NCI-H2081 (cell line): ENCODE measurements at places on chromosomes 13 and 19.

- no peak for DNase-seq
Observed at GRCh38 chr19:1754636-1755466, 1.5 kb downstream of the ONECUT3 start.

GRCh38 chr13:98039261-98039660 lies 85.8 kb downstream of the IPO5 start:
- no peak for DNase-seq

DNA sequence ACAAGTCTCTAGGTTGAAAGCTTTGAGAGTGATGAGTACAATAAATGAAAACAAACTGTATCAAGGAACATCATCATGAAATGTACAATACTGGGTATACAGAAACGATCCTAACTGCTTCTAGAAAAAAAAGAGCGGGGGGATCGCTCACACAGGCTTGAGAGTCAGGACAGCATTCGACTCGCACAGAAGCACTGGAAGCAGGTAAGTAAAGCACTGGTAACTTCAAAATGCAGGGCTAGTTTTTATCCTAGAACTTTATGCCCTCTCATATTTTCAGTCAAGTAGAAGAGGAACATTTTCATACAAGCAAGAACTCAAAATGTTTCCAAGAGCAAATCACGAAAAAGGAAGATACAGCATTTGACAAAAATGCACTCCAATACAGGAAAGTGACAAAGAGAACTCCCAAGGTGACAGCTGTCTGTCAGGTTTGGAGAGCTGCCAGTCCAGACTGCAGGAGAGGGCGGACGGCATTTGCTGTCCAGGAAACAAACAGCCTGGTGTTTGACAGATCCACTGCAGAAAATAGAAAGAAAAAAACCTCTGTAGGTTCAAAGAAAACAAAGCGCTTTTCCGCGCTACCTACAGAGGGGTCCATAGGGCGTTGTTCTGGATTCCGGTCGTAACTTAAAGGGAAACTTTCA lies 58.2 kb upstream of the XPO4 start:
- DNase-seq: peak; percentile 1

DNA sequence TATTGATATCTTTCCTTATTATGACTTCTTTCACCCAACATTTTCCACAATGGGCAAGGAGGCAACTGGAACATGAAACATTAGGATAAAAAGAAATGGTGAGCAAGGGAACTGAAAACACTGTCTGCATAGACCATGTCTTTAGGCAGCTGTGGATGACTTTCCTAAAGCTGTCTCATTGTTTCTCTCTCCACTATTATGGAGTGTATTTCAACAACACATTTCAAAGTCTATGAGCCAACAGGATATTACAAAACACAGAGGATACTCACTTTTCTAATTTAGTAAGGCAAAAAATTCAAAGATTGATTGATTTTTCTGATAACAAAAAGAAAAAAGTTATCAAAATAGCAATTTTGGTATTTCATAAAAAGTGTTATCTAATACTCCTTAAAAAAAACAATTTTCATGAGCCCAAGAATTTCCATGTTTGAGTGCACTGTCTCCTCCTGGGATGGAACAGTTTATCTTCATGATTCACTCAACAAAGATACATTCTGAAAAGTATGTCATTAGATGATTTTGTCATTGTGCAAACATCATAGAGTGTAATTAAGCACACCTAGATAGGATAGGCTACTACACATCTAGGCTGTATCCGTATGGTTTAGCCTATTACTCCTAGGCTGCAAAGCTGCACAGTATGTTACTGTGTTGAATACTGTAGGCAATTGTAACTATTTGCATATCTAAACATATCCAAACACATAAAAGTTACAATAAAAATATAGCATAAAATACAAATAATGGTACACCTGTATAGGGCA lies 1568.4 kb downstream of the SLITRK5 start:
- DNase-seq: no peak

- peak; percentile 87 for DNase-seq
Observed at GRCh38 chr13:37058910-37059847, at the start of gene SUPT20H. Gene SUPT20H, minus strand, starts transcription at chr13:37059688. Its CDS starts 8,198 bp downstream, at chr13:37051490.
